Right ventricle myocardium inferior (tissue), 1 donor: ENCODE measurements at places on chromosomes 13 and 19. TPM values are rescaled to one million over a fixed set of nuclear protein-coding genes. Genes with fewer than 3 reads are reported as not detected.

The ZNF470 gene
- 2.9 TPM for total RNA-seq

The MAP4K1 gene
- 3.1 TPM for total RNA-seq

The TEX29 gene
- not detected for total RNA-seq

The ADM5 gene
- total RNA-seq = 0.84 TPM

The COL5A3 gene
- 10.4 TPM for total RNA-seq

The SETDB2 gene
- total RNA-seq = 13.1 TPM

- DNase-seq = no peak
Observed at GRCh38 chr19:50423279-50424113, 4.8 kb downstream of the SPIB start.

- DNase-seq = no peak
Observed at GRCh38 chr13:41460074-41460465, 2.7 kb downstream of the RGCC start.

DNA sequence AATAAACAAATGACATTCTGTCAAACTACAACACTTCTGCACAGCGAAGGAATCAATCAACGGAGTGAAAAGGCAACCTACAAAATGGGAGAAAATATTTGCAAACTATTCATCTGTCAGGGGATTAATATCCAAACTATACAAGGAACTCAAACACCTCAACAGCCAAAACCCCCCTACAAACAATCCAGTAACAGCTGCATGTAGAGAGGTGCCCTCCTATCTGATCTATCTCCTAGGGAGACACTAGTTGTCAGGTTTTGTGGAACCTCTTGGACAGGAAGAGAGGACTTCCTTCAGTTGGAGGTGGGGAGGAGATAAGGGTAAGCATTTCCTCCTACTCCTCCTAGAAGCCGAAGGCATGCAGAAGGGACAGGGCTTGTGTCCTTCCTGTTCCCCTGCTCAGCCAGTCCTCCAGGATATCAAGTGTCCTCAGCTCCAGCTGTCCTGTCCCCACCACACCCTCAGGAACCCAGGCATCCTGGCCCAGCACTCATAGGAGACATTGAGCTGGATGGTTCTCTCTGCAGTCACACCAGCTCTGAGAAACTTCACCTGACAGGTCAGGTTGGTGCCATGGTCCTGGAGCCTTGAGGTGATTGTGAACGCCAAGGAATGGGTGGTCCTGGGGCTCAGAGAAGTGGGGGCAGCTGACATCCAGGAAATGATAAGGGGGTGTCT is 9.8 kb upstream of the SIGLEC8 start:
- no peak for DNase-seq

- DNase-seq = no peak
Observed at GRCh38 chr13:99342723-99343315, 35.6 kb upstream of the GPR183 start.

- no peak for DNase-seq
Observed at GRCh38 chr13:111512707-111513106, 192.3 kb downstream of the TEX29 start.

DNA sequence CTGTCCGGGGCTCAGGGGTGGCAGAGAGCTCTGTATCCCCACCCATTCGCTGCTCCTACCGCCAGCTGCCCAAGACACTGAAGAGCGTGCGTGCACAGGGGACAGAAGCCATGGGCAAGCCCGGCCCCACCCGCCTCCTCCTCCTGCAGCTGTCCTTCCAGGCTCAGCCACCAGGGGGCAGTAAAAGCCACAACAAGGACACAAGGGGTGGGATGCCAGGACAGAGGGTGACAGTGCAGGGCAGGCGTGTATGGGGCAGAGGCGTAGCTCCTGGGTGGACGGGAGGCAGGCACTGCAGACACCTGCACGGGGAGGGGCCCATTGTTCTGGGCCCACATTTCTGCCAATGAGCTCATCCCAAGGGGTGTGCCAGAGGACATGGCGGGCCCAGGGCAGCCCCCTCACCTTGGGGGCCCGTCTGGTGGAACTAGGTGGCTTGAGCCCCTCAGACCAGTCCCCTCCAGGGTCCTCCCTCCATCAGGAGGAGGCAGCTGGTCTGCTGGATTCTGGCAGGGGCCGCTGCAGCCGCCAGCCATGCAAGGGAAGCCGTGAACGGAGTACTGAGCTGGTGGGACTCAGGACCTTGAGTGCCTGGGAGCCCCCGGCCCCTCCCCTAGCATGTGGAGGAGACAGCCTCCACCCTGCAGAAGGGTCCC is 61.2 kb downstream of the MLLT1 start:
- peak; percentile 93 for DNase-seq

GRCh38 chr19:378706-379105 is 30.2 kb downstream of the C2CD4C start:
- DNase-seq = no peak

GRCh38 chr19:51821921-51822320 is 27.0 kb downstream of the FPR3 start:
- no peak for DNase-seq

DNA sequence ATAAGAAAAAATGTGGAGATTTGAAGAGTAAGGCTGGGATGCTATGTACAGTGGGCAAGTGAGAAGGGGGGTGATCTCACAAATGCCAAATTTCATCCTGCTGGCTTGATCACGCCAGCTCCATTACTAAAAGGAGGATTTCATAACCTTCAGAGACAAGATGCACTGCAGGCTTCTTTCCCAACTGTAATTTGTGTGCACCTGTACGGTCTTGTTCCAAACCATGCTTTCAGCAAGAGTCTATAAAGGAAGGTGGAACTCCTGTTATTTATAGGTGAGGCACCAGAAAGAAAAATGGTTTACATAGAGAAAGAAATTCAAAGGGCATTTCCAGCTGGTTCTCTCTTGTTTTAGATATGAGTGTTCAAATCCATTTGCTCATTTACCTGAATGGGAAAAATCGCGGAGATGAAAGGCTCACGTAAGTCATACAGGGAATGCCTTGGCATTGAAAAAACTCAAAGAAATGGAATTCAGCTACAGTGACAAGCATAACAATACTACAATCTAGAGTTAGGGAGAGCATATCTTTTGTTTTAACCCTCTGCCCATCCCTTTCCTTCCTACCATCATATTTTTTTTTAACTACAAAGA is 13.3 kb downstream of the EFNB2 start:
- DNase-seq = no peak

DNA sequence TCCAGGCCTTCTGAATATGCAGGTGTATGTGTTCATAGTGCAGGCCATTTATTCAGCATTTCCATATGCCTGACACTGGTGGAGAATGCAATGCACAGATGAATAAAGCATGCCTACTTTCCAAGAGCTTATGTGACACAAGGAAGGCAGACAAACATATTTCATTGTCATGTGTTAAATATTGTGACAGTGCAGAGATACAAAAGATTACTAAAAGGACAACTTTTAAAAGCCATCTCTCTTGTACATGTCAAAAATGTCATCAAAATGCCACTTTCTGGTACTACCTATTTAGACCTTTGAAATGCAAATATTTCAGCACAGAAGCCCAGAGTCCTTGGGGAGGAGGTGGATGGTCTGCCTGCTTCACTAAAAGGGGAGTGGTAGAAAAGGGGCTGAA is 254.5 kb downstream of the FGF14 start:
- no peak for DNase-seq

DNA sequence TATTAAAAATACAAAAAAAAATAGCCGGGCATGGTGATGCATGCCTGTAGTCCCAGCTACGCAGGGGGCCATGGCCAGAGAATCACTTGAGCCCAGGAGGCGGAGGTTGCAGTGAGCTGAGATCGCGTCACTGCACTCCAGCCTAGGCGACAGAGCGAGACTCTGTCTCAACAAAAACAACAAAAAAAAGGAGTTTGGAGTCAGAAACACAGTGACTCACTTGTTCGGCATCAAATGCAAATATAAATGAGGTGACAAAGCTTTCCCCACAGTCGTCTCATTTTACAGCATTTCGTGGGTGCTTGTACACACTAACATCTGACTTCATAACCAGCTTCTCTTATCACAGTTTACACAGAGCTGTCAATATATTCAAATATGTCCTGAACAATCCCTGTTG is 11.0 kb downstream of the ZNF665 start:
- DNase-seq = no peak

DNA sequence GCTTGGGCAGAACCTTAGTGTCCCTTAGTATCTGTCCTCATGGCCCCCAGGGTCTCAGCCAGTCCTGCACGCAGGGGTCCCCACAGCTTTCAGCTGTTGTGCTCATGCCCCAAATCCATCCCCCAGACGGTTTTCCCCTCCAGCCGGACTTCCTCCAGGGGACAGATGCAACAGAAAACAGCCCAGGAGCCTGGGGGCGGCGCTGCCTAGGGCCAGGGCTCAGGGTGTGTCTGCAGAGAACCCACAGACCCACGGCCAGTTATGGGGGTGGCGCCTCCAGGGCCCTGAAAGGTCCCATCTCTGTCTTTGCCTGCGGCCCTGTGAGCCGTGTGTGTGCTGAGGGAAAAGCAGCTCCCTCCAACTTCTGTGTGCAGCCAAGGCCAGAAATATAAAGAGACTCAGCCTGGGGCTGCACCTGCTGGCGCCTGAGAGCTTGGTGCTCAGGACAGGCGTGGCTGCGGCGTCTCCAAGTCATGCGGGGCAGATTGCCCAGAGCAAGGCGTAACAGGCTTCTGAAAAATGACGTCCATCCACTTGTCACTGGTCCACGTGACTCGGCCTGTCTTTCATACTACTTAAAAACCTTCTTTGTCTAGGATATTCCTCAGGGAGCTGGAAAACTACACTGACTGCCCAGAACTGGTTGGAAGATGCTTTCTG is 22.1 kb upstream of the F7 start:
- DNase-seq = peak; percentile 80

DNA sequence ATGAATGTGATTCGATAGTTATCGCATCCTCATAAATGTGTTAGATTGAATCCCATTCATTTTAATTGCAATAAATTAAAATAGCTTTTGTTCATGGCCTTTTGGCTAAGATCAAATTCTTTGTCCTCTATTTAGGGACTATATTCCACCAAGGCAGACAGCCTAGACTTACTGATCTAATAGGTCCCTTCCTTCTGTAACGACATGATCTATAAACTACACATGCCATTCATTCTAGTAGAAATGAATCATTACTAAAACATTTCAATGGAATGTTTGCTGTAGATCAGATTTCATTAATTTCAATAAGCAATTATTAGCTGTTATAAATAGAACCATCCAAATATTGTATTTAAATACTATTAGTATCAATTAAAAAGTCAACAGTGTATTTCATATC is 526.6 kb upstream of the KLHL1 start:
- no peak for DNase-seq

DNA sequence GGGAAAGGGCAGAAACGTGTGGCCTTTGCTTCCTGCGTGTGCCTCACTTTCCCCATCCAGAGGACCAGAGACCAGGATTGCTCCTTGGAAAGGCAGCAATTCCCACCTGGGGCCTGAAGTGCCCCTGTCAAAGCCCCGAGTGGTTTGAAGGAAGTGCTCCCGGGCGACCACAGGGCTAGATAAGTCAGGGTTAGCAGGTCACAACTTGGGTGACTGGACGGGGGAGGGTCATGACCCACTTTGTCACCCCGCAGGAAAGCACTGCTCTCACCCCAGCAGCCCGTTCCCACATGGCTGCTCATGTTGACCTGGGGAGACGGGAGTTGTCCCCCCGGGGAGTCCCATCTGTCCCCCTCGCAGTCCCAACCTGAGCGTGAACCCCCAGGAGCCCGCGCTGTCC is 459 bp downstream of the PRAM1 start:
- no peak for DNase-seq

DNA sequence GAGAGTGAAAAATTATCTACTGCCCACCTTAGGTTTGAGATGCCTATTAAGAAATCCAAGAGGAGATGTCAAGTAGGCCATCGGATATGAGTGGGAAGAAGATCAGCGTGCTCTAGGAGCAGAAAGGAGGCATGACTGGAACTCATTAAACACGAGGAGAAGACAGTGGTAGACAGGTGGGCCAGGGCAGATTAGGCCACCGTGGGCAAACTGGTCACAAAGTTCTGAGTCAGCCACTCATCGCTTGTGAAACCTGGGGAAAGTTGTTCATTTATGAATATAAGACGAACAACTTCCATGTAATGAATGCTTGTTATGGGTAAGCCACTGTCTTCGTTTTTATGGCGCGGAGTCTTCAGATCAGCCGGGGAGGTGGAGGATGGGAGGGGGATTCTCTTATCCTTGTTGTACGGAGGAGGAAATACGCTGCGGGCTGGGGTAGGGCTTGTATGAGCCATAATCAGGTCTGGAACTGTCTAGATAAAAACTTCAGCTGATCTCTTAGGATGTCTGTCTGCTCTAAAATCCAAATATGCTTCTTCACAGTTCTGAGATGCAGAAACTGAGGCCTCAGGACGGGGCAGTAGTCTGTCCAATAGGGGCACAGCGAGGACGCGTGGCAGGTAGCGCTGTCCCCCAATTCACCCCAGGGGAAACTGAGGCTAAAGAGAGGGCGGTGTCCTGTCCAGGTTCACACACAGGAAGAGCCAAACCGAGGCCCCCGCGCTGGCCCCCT is 1.1 kb upstream of the ZNF444 start:
- DNase-seq = no peak

DNA sequence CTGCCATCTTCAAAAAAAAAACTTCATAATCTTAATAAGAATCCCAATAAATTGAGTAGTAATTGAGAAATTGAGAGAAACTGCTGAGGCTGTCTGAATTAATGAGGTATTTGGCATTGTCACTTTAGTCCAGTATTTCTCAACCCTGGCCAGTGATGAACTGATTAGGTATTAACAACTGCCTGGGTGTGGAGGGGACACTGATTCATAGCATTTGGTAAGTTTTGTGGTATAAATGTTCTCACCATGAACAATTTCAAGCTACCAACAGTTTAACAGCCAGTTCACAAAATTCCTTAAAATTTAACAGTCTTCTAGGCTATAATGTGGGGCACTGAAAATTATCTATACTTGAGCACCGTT is 18.3 kb downstream of the GPC6 start:
- no peak for DNase-seq

- DNase-seq = peak; percentile 87
Observed at GRCh38 chr19:49362048-49362928, at the start of gene TEAD2. TSS of gene TEAD2 (minus strand) at chr19:49362416. CDS start at chr19:49360075, 2,341 bp downstream.

GRCh38 chr13:32256243-32256642 is 58.9 kb downstream of the ZAR1L start:
- DNase-seq = no peak

DNA sequence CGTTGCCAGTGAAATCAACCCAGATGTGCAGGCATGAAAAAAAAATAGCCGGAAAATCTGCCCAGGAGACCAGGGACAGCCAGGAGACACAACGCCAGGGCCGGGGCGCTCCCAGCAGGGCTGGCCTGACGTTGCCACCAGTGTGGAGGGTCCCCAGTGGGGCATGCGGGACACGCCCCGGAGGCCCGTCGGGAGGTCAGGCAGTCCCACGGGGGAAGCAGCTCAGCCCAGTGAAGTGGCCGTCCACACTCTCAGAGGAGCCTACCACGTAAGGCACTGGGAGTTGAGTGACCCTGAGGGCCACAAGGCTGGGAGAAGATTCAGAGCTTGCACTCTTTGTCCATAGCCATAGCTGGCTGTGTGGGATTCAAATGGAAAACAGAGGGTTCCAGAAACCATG is 53.2 kb upstream of the GAS6 start:
- DNase-seq = peak; percentile 41
